Spinal cord (tissue), 10 donors: ENCODE measurements at places on chromosomes 2 and 18. TPM values are rescaled to one million over a fixed set of nuclear protein-coding genes. Genes with fewer than 3 reads are reported as not detected.

The PCARE gene
- not detected for polyA plus RNA-seq

The UGT1A10 gene
- not detected for polyA plus RNA-seq

The DTNB gene
- polyA plus RNA-seq, result 43.0 TPM

The ALPG gene
- 0.13 TPM for polyA plus RNA-seq

The DYNAP gene
- polyA plus RNA-seq, result not detected

The IL1B gene
- polyA plus RNA-seq, result 1.7 TPM

The FLACC1 gene
- 4.3 TPM for polyA plus RNA-seq

The MTX2 gene
- polyA plus RNA-seq, result 94.7 TPM

The ARHGAP25 gene
- 4.3 TPM for polyA plus RNA-seq

The ANTXR1 gene
- polyA plus RNA-seq, result 47.8 TPM

The GPBAR1 gene
- polyA plus RNA-seq, result 0.36 TPM

The TMEM247 gene
- not detected for polyA plus RNA-seq

The SLC19A3 gene
- 6.1 TPM for polyA plus RNA-seq

The CD8A gene
- polyA plus RNA-seq, result 3.9 TPM

The GPR39 gene
- 1.4 TPM for polyA plus RNA-seq

DNA sequence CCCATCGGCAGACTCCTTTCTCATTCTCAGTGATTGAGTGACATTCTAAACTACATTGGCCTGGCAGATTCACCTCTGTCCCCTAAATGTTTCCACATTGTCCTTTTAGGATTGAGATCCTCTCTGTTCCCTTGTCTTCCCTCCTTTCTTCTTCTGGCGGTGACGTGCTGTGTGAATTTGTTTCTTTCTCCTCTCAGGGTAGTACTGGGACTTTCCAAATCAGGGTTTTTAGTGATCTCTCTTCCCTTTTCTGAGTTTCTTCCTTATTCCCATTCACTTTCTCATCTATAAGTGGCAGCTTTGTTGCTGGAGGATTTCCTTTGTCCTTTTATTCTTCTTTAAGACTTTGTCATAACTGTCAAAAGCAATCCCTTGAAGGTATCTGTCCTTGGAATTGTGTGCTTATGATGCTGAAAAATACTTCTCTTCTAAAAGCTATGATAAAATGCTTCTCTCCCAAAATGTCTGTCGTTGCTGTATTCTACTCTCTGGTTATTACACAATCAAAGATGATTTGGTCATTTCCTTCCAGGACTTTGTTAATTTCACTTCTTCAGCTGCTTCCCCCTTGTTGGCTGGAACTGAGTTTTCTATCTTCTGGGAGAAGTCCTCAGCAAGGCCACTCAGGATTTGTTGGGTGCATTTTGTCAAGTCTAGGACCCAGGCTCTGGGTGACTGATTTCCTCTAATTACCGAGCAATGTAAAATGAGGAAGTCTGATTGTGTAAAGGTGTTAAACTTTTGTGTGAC, 4.9 kb upstream of the IL1B start:
- no peak for DNase-seq

GRCh38 chr2:198763793-198764192, 693.9 kb downstream of the SATB2 start:
- no peak for DNase-seq

DNA sequence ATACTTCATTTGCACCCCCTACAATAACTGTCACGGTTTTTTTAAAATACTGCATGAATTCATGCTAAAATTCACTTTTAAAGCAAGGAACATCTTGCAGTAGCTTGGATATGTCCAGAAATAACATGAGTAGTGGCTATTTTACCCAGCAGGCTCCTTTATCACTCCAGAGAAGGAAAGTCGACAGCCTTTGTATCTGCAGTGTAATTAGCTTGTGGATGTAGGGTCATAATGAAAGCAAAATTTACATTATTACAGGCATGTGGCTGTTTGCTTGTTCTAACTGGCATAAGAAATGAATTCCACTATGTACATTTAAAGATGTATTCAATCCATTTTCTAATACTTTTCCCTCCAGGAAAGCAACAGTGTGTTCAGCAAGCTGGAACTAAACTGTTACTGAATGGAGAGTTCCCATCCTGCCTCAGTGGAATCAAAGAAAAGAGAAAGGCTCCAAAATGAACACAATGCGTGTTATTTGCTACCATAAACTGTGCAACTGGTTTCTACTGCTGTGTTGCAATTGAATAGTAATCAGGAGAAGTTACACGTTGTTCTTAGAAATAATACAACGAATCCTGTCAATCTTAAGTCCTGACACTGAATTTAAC, 321.2 kb upstream of the VRK2 start:
- no peak for DNase-seq

GRCh38 chr18:2981212-2981728, 31.7 kb downstream of the LPIN2 start:
- DNase-seq, result no peak

GRCh38 chr18:36419900-36420531, 122.5 kb downstream of the FHOD3 start:
- DNase-seq, result no peak

GRCh38 chr2:21772624-21773023, 648.9 kb downstream of the TDRD15 start:
- no peak for DNase-seq

DNA sequence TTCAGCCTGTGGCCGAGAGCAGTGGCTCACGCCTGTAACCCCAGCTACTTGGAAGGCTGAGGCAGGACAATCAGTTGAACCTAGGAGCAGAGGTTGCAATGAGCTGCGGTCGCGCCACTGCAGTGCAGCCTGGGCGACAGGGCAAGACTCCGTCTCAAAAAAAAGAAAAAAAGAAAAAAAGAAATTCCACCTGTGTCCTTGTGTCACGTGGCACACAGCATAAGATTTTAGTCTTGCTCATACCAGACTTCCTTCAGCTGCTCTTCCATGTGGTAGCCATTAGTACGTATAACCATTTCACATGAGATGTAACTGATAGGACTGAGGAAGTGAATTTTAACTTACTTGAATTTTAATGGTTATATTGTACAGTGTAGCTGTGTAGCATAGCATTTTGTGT, 4.0 kb downstream of the NOP58 start:
- DNase-seq, result no peak

DNA sequence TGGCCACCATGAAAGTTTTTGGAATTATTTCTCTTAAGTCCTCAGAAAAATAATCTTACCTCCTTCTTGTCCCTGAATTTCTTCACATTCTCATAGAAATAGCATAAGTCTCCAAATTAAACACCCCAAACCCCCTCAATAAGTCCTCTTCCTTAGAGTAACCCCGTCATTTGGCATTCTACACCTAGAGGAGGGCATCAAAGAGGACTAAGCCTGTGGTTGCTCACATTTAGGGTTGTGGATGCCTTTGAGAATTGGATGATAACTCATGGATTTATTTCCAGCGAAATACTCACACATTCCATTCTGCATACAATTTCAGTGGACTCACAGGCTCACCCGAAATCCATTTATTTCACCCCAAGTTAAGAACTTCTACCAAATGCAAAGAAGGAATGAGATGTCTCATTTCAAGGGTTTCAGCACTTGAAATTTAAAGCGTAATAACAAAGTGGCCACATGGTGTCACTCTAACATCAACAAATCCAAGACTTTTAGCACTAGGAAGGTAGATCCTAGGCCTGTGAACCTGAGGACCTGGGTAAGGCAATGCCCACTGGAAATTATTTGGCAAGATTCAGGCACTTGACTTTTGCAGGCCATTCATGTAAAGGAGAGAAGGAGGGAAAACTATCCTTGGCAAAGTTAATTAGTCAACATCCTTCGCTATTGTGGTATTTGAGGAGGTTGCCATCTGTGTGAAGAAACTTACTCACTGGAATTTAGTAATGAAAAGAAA, 24.6 kb downstream of the DYTN start:
- DNase-seq, result peak; percentile 52

DNA sequence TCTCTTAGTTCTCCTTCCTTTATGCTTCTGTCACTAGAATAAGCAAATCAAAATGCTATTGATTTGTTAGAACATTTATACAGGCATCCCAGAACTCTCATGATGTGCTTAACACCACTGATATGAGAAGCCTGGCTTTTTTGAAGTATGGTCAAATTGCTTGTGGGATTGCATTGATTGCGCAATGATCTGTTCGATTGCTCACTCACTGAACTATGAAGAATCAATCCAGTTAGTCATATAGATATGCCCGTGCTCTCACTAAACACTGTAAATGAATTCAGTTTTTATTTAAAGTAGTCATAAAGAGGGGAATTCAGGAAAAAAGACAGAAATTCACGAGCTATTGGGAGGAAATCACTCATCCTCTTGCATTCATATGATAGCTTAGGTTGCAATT, 1237.8 kb downstream of the SUCLG1 start:
- no peak for DNase-seq

DNA sequence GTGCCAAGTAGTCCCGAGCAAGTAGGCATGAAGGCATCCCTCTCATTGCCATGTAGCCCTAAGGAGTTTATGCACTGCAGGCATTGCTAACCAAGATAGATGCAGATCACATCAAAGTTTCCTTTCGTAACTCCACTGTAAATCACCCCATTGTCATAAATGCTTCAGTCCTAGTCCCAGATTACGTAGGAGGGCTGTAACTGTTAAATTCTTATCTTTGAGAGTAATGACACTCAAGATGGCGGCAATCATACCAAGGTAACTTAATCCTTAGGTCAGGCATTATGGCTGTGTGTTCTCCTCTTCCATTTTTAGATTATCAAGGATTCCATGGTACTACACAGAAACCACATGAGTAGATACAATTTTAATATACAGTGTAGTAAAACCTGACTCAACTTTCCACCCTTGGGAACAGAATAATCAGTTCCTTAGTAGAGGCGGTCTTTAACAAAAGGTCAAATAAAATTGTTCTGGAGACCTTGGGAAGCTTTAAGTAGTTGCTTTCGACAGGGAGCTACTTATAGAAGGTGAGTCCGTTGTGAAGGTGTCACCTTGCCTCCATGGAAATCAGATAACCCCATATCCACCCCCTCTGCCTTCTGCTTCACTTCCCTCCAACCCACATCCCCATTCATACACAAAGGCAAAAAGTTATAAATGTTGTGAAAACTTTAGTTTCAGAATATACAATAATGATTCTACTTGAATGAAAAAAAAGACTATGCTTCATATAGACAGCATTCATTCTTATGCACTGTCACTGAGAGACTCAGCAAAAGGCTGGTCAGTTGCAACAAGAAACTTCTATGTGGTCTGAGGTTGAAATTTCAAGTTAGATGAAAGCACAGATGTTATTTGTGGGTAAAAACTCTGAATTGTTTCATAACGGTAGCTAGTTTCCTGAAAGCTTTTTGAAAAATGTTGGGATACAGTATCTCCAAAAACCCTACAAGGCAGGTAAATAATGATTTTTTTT, 64.8 kb upstream of the GALNT5 start:
- DNase-seq, result no peak

GRCh38 chr18:67211646-67212045, 304.9 kb downstream of the DSEL start:
- no peak for DNase-seq

- DNase-seq, result no peak
Measured at GRCh38 chr2:111694700-111695101, 189.3 kb downstream of the ANAPC1 start.

DNA sequence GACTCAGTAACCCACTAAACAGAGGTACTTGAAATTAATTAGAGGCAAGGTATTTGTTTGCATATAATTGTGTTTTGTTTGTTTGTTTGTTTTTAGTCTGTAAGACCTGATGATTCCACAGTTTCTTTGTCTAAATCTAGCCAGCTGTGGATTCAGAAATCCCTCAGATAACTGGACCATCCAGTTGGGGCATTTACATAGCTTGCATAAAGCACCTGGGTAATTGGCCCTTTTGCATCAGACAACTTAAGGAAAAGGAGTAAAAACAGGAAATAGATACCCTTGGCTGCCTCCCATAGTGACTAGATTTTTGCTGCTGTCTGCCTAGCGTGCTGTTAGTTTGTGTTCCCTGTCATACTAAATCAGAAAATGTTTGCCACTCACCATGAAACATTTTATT, 46.6 kb upstream of the XIRP2 start:
- DNase-seq, result peak; percentile 19

- peak; percentile 86 for DNase-seq
Measured at GRCh38 chr2:110211938-110212858, at the start of gene MTLN. MTLN (minus strand) TSS chr2:110212547; CDS start chr2:110212525, 22 bp downstream.

GRCh38 chr2:101710471-101711318, 13.2 kb downstream of the MAP4K4 start:
- no peak for DNase-seq

GRCh38 chr2:120305296-120305695, 40.6 kb upstream of the INHBB start:
- DNase-seq, result no peak

- DNase-seq, result peak; percentile 55
Measured at GRCh38 chr18:46336278-46337111, 232.3 kb downstream of the HAUS1 start.

- DNase-seq, result no peak
Measured at GRCh38 chr2:157304811-157305722, 20.6 kb downstream of the ERMN start.

DNA sequence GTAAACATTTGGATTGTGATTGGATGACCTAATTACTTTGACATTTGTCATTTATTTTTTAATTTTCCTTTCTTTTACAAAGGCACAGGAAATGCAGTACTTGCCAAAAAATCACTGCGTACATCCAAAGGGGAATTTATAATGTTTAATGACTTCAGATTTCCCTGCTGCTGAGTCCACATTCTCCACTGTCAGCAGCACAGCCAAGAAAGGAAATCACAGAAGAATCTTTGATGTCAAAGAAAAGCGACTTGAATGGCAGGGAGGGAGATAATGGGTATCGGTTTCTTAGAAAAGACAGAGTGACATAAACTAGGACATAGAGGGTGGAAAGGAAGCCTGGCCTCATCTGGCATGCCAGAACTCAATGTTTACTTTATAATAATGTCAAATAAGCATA, 41.4 kb upstream of the COPS8 start:
- no peak for DNase-seq

GRCh38 chr2:190999949-191000665, 13.9 kb downstream of the STAT1 start:
- DNase-seq, result no peak

- DNase-seq, result no peak
Measured at GRCh38 chr2:201680743-201681142, 17.7 kb downstream of the MPP4 start.

- DNase-seq, result no peak
Measured at GRCh38 chr2:5227062-5227699, 465.0 kb upstream of the SOX11 start.

- DNase-seq, result no peak
Measured at GRCh38 chr2:174711206-174711605, 53.1 kb downstream of the CHRNA1 start.
